ENCODE measurements at places on chromosomes 3 and 15.

DNA sequence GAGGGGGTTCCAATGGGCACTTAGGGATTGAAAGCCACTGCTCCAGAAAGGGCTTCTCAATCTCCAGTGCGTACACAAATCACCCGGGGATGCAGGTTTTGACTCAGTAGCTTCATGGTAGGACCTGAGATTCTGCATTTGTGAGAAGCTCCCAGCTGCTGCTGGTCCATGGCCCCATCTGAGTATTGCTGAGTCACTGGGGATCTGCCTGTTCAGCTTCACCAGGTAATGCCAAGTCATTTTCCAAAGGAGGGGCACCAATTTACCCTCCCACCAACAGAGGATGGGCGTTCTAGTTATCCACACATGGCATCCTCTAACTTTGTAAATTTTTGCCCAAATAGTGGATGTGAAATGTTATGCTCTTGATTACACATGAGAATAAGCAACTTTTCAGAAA is 12.9 kb upstream of the CEMIP start:
- DNase-seq = no peak

DNA sequence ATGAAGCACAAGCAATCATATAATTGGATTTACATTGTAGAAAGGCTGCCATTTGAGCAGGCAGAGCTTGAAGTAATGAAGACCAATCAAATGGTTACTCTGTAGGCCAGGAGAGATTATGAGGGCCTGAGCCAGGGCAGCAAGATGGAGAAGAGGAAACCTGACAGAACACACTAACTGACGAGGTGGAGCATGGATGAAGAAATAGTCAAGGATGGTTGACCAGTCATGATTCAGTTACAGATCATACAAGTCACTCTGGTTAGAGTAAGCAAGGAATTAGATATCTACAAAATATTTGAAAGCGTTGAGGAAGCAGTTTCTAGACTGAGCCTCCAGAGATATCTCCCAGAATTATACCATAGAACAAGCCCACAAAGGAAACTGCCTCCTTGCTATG is 101.8 kb upstream of the THSD4 start:
- DNase-seq = no peak

GRCh38 chr15:76973362-76973743 is 21.6 kb upstream of the PSTPIP1 start:
- DNase-seq = no peak

- DNase-seq = no peak
Observed at GRCh38 chr15:61700803-61701202, 359.4 kb downstream of the VPS13C start.

DNA sequence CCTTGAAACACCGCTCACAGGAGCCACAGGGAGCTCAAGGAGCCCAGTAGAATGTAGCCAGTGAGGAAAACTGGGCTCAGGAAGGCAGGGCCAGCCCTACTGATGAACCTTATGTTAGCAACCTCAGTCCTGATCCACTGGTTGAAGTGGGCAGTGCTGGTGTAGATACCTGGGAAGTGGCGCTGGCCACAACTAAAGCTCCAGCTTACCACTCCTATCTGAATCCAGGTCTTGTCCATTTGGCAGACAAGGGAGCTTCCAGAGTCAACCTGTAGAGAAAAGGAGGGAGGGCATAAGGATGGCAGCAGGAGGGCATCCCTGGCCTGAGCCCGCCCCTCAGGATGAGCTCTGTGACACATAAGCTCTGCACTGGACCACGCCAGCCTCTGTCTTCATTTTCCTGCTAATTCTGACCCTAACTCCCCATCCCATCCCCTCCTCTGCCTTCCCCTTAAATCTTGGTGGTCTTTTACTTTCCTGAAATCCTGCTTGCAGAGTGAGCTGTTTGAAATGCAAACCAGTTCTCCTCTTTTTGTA is 2.1 kb upstream of the PRSS50 start:
- no peak for DNase-seq

GRCh38 chr3:128884992-128885391 is 5.6 kb downstream of the ACAD9 start:
- DNase-seq = no peak

- no peak for DNase-seq
Observed at GRCh38 chr15:75751116-75751875, 38.6 kb upstream of the CSPG4 start.

- no peak for DNase-seq
Observed at GRCh38 chr15:33154351-33155166, 40.0 kb downstream of the FMN1 start.

GRCh38 chr3:31724651-31725050 is 191.9 kb downstream of the STT3B start:
- no peak for DNase-seq

DNA sequence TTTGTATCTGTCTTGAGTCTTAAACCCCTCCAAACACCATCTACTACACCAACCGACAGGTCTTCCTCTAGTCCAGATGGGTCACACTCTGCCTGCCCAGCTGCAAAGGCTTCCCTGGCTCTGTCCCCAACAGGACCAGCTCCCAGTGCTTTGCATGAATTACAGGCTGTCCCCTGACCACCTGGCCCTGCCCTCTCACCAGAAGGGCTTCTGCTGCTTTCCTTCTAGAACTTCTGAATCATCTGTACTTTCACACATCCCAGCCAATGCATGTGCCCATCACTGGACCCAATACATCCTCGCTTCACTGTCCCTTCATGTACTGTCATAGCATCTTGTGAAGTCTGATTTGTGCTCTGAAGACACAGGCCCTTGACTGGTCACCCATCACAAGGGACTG is 53.6 kb downstream of the HOMER2 start:
- DNase-seq = no peak

DNA sequence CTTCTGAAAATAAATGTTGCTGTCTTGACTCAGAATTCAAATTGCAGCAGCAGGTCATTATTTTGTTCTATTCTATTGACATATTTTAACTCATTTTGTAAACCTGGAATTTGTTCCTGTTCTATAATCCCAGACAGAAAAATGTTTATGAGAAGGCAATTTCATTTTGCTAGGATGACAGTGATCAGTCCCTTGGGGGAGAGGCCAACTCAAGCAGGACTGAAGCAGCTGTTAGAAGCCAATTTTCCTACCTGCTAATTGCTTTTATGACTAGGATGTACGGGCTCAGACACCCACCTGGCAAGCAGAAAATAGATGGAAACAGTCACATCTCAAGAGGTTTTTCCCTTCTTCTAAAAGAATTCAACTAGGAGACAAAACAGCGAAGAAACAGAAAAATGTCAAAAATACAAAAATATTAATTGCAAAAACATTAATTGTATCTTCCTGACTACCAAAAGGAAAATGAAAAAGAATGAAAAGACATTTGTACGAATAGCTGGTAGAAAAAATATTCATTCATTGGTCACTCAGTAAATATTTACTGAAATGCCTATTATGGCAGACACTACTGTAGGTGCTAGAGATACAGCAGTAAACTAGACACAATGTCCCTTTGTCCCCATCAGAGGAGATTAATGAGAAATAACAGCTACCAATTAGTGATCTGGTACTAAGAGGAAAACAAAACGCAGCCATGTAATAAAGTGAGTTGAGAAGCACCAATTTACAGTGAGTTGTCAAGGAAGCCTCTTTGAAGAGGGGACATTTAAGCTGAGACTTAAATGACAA is 73.5 kb downstream of the PEAK1 start:
- peak; percentile 62 for DNase-seq

- no peak for DNase-seq
Observed at GRCh38 chr3:41652506-41652905, 309.4 kb downstream of the ULK4 start.

DNA sequence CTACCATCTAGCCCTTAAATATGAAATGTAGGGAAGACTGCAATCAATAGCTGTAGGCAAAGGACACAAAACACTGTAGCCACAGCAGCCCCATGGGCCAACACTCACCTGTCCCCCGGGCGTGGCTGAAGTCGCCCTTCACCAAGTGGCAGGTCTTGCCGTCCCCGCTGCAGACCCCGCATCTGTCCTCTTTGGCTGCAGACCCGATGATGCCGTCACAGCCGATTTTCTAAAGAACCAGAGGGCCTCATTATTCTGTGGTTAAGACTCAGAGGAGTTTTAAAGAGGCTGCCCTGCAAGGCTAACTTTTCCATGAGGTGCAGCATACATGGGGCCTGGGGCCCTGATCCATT is 245.6 kb downstream of the ADAMTS17 start:
- DNase-seq = no peak

DNA sequence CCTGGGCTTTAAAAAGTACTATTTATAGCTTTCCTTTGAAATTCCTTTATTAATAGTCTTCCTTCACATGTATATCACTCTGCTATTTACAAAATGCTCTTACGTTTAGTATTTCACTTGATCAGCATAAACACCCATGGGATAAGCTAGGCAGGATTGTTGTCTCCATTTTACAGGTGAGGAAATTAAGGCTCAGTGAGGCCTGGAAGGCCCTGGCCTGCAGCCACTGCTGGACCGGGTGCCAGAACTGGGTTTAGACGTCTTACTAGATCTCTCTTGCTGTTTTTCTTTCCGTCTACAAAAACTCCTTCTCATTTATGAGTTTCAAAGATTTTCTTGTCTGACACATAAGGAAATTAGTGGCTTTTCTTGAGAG is 236.4 kb downstream of the LPP start:
- DNase-seq = no peak

DNA sequence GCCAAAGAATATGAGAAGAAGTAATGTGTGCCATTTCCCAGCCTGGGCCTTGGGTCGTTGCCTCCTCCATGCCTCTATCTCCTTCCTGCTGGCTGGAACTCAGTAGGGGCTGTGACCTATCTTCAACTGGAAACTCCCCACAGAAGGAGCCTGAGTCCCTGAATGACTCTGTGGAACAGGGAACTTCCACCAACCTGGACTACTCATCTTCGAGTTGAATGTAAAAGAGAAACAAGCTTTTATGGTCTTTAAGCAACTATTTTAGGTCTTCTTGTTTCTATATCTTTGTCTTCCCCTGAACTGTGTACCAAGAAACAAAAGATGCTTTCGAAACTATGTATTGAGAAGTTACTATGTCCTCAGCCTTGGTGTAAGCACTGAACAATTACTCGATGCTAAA is 355.3 kb upstream of the NR2F2 start:
- no peak for DNase-seq

- DNase-seq = no peak
Observed at GRCh38 chr3:108546247-108546646, 35.9 kb upstream of the MYH15 start.
